ENCODE measurements at places on chromosomes 11 and 22. TPM values are rescaled to one million over a fixed set of nuclear protein-coding genes. Genes with fewer than 3 reads are reported as not detected.

APLNR gene
- 20.2 TPM for total RNA-seq

GRCh38 chr11:107562647-107563208 lies 2.8 kb downstream of the ALKBH8 start:
- no peak for DNase-seq

IFITM1 gene
- 215 TPM for total RNA-seq

DNA sequence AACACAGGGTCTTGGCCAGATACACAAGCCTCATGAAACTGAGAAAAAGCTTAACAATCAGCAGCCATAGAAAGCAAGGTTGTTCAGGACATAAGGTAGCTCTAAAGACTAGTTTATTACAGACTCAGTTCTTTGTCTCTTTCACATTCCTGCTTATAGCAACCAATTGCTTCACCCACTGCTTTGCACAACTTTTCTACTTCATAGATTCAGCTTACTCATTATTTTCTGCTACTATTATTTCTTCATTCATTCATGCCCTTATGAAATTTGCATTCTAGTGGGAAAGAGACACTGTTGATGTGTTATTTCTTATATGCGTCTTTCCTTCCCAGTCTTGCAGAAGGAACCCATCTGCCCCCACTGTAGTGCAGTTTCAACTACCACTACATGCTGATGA lies 4.7 kb downstream of the CCDC34 start:
- no peak for DNase-seq

GRCh38 chr22:20219667-20220628 lies 48.2 kb downstream of the RTN4R start:
- DNase-seq, result no peak
